ENCODE measurements at places on chromosomes 13 and 19.
A peak's percentile ranks its signal among the peaks of the same experiment; 100 is the strongest.

GRCh38 chr19:51091126-51091525 is 8.4 kb upstream of the KLK14 start:
- no peak for DNase-seq

DNA sequence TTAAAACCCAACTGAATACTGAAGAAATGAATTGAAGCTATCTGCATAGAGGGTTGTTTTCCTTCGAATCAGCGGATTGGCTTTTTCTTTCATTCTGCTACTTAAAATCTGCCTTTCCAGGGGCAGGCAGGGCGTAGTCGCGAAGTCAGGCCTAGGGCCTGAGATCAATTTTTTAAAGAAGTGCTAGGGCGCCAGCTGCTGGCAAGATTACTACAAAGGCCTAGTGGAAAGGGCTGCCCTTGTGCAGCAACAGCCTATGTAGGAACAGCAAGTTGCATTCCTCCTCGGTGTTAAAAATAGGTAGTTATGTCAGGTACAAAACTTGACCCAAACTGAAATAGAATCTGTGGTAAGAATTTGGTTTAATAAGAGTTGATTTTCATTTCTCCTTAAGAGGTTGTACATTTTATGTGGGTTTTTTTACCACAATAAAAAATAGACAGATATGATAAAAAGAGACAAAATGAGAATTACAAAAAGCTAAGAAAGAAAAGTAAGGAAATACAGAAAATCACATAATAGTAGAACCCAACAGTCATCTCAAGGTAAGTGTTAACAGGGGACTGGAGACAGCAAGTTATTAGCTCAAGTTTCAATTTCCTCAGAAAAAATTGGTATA is 9.5 kb upstream of the URAD start:
- no peak for DNase-seq

DNA sequence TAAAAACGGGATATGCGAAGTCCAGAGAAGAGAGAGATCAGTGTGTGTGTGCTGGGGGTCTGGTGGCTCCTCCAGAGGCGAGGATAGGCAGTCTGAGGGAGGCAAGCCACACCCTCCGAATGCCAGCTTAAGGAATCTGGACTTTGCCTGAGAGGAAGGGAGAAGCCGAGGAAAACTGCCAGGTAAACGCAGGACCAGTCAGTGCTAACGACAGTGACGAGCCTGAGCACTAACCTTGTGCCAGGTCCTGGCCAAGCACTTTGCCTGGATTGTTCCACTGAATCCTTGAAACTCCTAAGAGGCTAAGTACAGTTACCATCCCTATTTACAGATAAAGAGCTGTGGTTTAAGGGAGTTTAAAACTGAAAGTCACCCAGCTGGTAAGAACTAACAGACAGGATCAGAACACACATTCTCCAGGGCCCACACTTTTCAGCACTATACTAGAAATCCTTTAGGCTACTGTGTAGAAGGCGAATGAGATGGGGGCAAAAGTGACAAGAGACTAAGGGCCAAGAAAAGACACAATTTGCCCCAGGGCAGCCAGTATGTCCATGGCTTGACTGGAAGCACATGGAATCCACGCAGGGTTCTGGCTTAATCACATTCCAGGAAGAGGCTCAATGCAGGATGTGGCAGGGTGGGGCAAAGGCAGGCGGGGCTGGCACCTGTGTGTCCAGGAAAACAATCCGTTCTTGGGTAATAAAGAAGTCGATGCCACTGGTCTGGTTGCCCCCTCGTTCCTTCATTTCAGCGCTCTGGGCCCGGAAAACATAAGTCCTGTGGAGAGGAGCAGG is 15.1 kb downstream of the SMG9 start:
- no peak for DNase-seq

DNA sequence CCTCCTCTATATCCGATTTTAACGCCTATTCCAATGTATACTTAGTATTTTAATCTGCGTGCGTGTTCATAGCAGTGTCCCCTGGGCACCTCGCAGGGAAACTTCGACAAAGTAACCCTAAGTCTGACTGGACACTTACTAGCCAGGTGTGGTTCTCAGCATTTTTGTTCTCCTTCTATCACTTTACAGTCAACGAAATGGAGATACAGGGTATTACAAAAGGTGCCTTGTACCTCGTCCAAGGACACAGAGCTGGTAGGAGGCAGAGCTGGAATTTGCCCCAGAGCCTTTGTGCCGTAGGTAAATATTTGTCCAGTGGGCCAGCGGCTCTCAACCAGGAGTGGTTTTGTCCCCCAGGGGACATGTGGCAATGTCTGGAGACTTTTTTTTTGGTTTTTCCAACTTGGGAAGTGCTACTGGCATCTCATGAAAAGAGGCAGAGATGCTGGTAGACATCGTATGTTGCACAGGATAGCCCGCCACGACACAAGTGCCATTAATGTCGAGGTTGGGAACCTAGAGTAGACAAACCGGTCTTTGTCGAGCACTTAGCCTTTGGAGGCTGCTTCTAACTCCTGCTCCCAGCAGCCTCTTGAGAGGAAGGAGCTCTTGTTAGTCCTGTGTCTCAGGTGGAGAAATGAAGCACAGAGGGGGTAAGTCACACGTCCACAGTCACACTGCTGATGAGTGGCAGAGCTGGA is 1.1 kb downstream of the ZNF444 start:
- no peak for DNase-seq

GRCh38 chr19:45195764-45196163 is 17.2 kb downstream of the BLOC1S3 start:
- DNase-seq: no peak

GRCh38 chr13:76331943-76332712 is 554.1 kb downstream of the KCTD12 start:
- DNase-seq: no peak

GRCh38 chr19:47713046-47714021 is at the start of gene EHD2:
TSS of gene EHD2 (plus strand) at chr19:47713422. CDS start at chr19:47716613, 3,191 bp downstream.
- peak; percentile 12 for DNase-seq

DNA sequence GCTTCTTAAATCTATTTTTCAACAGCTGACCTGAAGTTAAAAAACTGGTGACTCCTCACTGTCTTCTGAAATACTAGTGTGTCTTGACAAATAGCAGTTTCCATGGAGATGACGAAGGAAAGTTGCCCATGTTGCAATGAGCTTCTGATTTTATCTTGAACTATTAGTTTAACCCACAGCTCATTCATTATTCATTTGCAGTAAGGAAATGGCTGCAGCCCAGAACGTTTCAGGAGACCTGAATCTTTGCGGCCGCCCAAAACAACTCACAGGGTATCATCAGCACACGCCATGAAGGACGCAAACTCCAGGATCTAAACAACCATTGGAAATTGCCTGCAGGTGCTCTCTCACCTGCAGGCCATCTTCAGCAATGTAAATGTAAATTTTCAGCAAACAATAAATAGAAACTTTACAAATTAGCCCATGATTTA is 142.5 kb downstream of the DCLK1 start:
- no peak for DNase-seq

- no peak for DNase-seq
These were observed 20.8 kb upstream of the SEMA6B start for GRCh38 chr19:4580021-4580901.

DNA sequence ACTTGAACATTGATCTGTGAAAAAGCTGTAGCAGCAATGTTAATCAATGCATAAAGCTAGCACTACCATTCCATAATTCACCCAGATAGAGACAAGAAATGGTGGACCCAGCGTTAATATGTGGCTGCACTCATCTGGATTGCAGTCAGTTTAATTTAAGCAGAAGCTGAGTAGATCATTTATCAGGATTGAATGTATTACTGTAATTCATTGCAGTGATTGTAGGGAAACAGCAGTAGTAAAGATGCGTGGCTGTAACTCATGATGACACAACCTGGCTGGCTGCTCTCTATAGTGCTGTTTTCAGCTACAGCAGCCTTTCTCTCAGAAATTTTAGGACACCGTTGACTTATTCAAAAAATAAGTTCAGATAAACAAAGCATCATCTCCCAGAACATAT is 499.5 kb upstream of the SLITRK6 start:
- no peak for DNase-seq

DNA sequence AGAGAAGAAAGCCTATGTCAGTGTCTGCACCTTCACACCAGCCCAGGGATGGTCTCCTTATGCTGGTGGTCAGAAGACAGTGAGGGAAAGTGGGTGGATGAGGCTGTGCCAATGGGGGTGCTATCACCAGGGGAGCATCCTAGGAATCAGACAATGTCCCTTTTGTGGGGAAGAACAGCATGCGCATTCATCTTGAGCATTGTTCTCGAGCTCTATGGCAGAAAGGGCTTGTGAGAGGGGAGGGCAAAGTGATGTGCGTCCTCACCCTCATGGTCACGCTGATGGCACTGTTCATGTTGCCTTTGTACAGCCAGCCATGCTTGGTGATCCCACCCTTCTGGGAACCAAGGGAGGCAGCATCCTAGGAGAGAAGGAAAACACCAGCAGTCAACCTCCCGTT is 56.1 kb downstream of the DOCK9 start:
- no peak for DNase-seq

GRCh38 chr19:13937479-13938300 is 527 bp downstream of the PODNL1 start:
- DNase-seq: no peak

- DNase-seq: peak; percentile 10
These were observed 11.2 kb downstream of the SLC1A5 start for GRCh38 chr19:46776927-46777911.

- peak; percentile 20 for DNase-seq
These were observed 5.5 kb upstream of the LILRA6 start for GRCh38 chr19:54248016-54248601.

DNA sequence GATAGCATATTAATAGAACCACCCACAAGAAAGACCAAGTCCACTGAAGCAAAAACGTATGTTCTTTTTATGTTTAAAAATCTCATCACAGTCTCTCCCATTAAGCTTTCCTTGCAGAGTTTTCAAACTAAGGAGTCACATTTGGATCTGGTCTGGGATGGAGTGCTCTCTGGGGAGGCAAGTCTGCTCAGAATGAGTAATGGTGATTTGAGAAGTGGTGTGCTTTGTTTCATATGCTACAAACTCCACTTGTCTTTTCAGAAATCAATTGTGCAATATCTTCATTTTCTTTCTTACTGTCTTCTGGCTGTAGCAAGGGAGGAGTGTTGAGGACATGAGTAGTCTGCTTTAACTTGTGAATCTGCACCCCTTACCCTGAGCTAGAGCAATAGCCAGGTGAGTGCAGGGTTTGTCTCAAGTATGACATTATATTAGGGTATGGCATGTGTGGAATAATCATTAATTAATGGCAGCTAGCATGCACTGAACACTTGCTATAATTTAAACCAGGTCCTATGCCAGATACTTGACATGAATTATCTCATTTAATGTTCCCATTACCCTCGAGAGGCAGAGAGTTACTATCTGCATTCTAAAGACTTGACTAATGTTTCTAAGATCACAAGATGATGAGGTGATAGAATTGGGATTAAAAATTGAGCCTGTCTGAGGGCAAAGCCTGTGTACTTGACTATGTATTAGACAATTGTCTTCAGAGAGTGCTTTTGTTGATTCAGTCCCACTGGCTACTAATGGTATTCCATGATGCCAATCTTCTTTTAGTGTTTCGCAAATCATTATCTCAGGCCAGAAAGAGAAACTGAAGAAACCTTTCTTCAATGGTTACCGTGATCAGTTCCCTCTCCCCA is 171.8 kb downstream of the GPC6 start:
- no peak for DNase-seq

DNA sequence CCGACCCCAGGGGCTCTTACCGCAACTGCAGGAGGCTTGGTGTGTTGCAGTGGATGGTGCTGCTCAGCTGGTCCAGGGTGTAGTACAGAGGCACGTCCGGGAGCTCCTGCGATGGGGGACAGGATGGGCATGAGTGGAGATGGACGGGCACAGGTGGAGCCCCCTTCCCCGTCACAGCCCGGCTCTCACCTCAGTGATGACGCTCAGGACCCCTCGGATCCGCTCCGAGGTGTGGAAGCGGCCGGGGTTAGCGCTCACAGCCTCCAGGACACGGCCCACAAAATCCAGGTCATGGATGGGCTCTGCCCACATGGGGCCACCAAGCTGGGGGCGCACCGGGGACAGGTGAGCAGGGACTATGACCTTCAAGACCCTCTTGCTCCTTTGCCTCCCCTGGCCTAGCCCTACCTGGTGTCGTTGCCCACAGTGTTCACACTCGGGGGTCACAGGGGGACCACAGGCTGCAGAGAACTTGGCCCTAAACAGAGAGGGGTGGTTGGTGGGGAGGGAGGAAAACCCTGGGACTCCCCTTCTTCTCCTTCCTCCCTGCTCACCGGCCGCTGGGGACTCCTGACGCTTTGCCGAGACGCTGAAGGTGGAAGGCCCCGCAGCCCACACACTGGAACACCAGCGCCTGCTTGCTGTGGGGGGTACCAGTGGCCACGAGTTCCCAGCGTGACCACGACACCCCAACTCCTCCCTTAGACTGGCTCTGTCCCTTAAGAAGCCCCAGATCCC is 6.9 kb upstream of the LYL1 start:
- DNase-seq: no peak

GRCh38 chr13:97139691-97140090 is 82.4 kb upstream of the MBNL2 start:
- DNase-seq: no peak

- DNase-seq: no peak
These were observed 71.6 kb downstream of the SHISA2 start for GRCh38 chr13:25980255-25980654.

DNA sequence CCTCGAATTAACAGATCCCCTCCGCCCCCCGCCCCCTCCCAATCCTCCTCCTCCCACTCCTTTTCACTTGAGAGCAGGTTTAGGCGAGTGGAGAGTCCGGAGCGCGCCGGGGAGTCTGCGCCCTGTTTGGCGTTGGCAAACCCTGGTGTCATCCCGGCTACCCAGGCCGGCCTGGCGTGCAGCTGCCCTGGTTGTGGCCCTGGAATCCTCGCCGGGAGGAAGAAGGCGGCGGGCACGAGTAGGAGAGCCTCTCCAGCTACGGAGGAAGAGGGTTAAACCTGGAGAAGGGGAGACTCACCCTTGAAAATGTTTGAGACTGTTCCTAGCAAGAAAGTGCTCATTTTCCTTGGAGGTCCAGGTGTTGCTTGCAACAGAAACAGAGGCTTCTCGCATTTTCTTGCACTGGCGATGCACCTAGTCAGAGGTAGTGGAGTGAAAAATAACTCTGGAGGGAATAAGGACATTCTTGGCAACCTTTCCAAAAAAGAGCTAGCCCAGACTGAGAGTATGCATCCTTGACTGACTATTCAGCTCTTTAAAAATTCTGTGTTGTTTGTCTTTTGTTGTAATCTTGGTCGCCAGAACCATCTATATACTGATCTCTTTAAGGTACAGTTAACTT is 1.3 kb upstream of the SOX21 start:
- no peak for DNase-seq

DNA sequence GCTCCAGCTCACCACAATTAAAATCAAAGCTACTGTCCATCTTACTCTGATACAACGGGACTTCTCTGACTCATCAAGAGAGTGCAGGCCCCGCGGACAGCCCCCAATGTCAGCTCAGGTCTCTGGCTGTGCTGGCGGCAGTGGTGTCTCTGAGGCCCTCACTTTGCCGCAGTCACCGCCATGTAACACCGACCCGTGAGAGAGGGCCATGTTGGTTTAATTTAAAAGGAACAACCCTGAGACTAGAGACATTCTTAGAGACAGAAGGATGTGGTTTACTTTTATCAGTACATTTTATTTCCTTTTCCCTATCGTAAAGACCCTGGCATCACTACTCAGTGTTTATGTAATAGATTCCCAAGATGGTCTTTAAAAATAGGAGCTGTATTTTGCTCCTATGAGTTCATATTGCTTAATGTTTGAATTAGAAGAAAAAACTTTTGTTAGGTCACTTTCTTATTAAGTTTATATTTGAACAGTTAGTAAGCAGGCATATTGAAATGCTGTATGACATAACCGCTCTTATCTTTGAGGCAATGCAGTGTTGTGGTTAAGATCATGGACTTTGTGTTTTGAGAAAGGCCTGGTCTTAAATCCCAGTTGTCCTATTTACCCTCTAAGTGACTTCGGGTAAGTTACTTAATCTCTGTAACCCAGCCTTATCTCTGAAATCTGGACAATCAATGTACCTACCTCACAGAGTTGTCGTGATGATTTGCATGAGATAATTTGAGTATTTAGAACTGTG is 23.4 kb downstream of the DGKH start:
- no peak for DNase-seq
